Fibroblast of skin of scalp (primary cell): ENCODE measurements at places on chromosomes 7 and 10.

- DNase-seq, result peak; percentile 66
Observed at GRCh38 chr10:13765641-13766341, 179.0 kb downstream of the PRPF18 start.

GRCh38 chr7:68401313-68401712, 1197.0 kb upstream of the AUTS2 start:
- no peak for DNase-seq

GRCh38 chr10:88066319-88066718, 202.9 kb downstream of the PTEN start:
- DNase-seq, result no peak

GRCh38 chr10:132237871-132238270, 51.1 kb downstream of the DPYSL4 start:
- no peak for DNase-seq

DNA sequence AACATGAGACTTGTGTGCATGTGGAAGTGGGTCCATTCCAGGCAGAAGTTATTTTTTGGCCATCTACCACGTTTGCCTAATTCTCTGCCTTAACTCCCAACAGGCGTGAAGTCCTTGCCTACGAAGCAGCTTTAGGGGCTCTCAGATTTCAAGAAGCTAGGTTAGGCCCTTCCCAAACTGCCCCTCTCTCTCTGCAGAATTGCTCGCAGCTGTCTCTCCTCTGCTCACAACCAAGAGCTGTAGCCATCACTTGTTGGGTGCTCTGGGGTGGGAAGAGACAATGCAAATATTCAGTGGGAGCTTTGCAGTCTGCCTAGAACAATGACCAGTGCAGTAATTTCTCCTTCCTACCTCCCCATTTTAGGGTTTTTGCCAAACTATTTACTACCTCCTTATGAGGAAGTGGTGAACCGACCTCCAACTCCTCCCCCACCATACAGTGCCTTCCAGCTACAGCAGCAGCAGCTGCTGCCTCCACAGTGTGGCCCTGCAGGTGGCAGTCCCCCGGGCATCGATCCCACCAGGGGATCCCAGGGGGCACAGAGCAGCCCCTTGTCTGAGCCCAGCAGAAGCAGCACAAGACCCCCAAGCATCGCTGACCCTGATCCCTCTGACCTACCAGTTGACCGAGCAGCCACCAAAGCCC, 24.9 kb downstream of the CYP17A1 start:
- DNase-seq, result no peak

DNA sequence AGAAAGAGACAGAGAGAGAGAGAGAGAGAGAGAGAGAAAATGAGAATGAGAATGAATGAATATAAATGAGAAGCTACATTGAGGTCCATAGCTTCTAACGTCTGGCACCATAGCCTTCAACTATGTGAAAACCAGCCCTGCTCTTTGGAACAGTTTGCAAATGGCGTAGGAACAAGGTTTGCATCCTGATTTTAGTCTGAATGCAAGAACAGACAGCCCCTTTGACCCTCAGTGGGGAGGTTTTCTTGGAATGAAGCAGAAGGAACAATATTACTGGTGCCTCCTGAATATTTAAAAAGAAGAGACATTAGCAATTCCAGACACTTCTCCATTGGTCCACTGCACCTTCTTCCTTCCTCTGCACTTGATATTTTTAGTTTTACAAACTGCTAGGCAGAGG, 23.0 kb downstream of the LHPP start:
- DNase-seq, result no peak

- DNase-seq, result no peak
Observed at GRCh38 chr10:77799352-77799751, 127.2 kb downstream of the DLG5 start.

DNA sequence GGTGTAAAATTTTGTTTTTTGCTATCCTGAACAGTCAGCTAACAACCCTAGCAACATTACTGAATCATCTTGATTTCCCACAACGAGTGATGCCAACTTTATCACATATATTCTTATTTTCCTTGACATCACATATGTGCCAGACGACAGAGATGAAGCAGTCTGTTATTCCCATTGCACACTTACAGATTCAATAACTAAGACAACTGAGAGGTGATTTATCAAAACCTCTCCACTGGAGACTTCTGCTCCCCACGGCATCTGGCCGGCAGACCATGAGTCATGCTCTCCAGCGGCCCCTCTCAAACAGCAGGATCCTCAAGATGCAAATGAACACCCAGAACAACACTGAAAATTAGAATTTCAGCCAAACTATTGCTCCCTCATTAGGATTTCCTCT, 57.1 kb downstream of the AMPH start:
- peak; percentile 69 for DNase-seq

DNA sequence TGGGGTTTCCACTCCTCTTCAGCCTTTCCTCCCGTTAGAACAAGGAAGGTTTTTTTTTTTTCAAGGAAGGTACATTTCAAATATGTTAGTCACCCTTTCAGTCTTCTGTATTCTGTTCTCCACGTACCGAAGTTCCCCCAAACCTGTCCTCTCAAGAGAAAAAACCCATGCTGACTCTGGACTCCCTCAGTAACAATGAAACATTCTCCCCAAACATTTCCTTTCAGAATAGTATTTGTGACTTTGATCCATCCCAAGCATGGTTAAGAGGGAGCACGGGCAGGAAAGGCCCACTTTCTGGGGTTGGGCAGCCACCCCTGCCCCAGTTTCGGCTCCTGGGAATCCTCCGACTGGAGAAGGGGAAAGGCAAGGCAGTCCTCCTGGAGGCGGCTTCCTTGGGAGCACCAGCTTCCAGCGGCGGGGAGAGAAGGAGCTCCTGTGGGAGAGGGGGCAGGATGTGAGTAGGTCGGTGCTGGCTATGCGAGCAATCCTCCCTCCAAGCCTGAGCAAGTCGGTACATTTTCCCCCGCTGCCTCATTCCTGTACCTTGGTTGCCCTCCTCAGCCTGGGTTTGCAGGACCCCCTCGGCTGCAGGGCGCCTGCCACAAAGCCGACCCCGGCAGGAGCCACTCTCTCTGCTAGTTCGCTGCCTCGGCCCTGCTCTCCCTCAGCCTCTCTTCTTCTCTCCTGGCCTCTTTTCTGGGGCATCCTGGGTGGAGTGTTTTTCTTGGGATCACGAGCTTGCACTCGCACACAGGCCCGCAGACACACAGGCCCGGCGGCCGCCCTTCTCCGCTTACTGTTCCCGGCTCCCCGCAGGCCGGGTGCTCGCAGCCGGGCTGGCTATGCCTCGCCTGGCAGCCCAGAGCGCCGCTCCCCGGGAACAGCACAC, 2.1 kb upstream of the HOXA1 start:
- no peak for DNase-seq

DNA sequence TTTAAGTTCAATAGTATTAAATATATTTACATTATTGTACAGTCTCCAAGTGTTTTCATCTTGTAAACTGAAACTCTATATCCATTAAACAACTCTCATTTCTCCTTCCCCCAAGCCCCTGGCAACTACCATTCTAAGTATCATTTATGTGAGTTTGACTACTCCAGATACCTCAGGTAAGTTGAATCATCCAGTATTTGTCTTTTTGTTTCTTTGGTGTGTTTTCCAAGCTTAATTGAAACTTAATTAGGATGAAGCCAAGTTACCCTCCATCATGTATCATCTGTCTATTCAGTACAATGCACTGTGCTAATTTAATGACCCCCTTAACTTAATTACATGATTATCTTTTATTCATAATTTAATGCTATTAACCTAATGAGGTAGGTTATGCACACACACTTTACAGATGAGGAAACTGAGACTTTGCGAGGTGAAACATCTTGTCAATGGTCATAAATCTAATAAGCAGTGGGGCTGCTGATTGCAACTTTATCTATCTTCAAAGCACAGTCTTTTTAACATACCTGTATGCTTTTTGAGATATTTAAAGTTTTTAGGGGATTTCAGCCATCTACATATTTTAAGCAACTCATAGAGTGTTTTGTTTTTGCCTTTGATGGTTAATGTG, 663 bp downstream of the MACC1 start:
- no peak for DNase-seq

- peak; percentile 95 for DNase-seq
Observed at GRCh38 chr10:3782451-3783315, 2.3 kb downstream of the KLF6 start.

DNA sequence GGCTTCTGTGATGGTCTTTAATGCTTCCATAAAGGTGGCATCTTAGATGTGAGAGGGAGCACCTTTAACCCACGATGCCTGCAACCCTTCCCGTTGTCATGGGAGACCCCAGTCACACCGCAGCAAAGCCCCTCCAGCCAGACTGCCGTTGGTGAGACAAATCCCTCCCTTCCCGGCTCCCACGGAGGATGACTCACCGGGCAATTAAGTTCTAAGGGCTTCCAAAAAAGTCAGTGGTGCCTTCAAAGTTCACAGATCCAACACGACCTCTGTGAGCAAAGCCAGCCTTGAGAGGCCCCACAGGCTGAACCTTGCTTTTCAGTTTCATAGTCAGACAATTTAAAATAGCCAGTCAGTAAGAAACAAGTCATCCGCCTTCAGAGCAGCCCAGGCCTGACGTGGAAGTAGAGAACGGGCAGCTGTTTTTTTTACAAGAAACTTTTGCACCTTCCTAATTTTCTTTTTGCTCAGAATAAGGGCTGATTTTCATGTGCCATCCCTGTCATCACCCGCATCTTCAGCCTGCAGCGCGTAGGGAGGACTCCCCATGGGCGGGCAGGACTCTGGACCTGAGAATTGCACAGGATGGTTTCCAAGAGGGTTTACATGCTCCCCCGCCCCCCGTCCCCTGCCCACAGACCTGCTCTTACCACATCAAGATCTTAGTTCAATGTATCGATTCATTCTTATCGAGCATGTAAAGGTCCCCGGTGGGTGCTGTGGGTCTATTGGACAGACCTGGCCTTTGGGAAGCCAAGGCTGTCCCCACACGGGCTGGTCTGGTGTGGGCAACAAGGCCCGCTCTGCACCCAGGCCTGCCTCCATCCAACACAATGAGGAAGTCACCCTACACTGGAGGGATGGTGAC, 333.9 kb downstream of the DNAJB6 start:
- DNase-seq, result peak; percentile 12

DNA sequence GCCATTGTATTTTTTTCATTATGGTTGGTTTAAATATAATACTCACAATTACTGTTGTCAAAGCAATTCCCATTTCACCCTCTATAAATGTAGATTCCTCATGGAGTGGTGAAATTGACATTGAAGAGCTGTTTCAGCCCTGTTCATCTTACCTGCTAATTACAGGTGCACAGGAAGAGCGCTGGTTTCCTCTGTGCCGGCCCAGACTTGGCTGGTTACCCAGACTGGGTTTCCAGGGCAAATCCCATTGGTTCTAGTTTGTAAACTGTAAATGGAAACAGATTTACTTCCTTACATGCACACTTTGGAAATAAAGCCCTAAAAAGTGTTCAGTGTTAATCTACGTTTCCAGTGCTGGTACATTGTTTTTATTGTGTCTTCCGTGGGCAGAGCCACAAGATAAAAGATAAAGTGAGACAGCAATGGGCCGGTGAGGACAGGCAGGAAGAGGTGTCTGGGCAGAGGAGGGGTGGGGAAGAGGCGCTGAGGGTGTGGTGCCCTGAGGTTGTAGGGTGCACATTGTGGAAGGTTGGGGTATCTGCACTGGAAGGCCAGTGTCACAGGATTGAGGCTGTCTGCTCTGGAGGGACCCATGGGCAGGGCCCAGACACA, 71.6 kb upstream of the ZPBP start:
- no peak for DNase-seq

- DNase-seq, result peak; percentile 64
Observed at GRCh38 chr10:31288962-31289361, 30.1 kb upstream of the ZEB1 start.

- DNase-seq, result peak; percentile 78
Observed at GRCh38 chr10:68665841-68666240, 55.2 kb upstream of the CCAR1 start.

DNA sequence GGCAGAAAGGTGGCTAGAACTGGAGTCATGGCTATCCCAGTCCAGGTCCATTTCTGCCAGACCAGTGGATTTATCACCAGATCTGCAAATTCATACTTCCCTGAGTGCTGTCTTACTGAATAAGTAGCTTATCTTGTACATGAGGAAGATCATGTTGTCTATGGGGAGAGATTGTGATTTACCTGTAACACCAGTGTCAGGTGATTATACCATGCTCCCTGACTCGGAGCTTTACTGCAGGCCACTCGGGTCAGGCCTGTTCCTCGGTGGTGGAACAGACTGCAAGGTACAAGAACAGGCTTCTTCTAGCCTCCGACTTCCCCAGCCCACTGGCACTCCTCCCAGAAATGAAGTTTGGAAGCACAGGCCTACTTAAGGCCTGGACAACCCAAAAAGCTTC, 42.6 kb upstream of the DLG5 start:
- no peak for DNase-seq

GRCh38 chr10:125691160-125691981, 8.4 kb upstream of the TEX36 start:
- DNase-seq, result no peak

DNA sequence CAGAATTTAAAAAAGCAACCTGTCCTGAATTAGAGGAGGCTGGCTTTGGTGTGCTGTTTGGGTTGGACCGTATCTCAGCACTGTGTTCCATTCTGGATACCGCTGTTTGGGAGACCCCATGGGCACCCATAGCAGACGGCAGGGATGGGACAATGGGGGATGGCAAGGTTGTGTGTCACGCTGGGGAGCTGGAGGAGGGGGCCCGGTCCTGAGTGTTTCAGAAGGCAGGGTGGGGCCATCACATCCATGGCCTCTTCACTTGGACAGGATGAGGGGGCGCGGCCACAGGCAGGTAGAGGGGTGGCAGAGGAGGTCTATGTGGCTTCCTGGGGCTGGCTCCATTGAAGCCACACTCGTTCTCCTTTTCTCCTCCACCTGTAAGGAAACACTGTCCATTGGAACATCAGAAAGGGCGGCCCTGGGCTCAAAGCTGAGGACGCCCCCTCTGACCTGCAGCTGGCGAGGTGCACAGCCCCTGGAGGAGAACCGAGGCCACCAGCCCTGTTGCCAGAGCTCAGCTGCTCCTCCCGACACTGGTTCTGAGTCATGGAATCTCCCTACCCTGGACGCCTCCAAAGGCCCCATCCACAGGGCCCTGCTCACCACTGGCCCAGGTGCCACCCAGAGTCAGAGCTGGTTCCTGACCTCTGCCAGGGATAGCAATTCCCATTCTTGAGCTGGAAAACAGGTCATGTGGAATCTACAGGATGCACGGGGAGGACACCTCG, 587.3 kb downstream of the DNAJB6 start:
- DNase-seq, result no peak

- DNase-seq, result no peak
Observed at GRCh38 chr7:41994036-41994745, 242.8 kb downstream of the GLI3 start.
